Retina (tissue), 1 donor: ENCODE measurements at places on chromosomes 6 and 20.

DNA sequence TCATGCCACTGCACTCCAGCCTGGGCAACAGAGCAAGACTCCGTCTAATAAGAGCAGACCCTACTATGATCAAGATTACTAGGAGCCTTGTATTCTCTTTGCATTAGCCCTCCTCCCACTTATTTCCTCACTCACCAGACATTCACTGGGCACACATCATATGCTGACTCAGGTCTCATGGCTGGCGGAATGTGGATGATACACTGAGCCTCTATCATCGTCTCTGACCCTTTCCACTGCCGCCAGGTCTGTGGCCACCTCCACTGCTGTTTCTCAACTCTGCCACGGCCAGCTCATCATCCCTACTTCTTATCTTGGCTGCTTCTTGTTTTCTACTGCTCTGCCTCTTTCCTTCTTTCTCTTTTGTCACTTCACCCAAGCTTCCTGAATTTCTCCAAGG, 161.0 kb downstream of the BACH2 start:
- DNase-seq, result no peak

DNA sequence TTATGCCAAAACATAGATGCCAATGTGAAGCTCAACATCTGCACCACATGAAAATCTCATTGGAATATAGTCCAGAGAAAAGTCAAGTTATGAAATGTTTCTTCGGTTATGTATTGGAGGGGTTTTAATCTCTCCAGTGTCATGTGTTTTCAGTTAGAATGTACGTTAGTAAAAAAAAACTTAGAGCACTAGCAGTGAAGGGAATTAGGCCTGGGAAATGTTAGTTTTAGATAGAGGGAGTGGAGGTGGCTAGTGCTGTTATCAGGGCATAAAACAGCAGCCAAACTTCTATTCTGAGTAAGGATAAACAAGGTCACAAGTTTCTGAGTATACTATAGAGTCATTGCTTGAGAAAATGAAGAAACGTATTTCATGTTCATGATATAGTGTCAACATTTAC, 42.9 kb downstream of the HDGFL1 start:
- no peak for DNase-seq

DNA sequence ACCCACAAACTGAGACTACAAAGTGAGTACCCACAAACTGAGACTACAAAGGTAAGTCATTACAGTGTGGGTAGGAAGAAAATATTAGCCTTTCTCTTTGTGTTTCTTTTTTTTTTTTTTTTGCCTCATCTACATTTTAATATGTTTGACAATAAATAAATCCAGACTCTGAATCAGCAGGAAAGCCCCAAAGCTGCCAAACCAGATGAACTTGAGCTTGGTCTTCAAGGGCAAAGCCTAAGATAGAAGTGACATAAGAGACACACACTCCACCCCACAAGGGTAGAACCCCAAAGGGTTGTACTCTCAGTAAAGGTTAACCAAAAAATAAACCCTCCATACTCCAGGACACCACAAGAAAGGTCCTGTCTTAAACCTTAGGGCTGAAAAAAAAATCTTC, 326.8 kb upstream of the ARID1B start:
- DNase-seq, result no peak

DNA sequence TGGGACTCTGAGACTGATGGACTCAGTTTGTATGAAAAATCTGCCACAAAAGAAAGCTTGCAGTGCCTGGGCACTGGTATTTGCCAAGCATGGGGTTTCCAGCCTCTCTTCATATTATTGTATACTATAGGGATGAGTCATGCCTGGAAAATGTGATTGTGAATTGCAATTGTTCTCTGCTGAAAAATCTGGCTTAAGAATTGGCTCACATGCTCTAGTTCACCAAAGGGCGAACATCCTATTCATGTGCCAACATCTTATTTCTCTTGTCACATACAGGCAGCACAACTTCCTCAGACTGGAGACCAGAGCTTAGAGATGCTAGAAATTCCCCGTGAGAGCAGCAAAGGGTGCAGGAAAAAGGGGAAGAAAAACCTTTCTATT, 103.6 kb upstream of the KCNK16 start:
- peak; percentile 30 for DNase-seq

GRCh38 chr6:23173234-23173633, 603.9 kb downstream of the HDGFL1 start:
- DNase-seq, result no peak

GRCh38 chr6:63904650-63905248, 269.1 kb downstream of the PHF3 start:
- no peak for DNase-seq

DNA sequence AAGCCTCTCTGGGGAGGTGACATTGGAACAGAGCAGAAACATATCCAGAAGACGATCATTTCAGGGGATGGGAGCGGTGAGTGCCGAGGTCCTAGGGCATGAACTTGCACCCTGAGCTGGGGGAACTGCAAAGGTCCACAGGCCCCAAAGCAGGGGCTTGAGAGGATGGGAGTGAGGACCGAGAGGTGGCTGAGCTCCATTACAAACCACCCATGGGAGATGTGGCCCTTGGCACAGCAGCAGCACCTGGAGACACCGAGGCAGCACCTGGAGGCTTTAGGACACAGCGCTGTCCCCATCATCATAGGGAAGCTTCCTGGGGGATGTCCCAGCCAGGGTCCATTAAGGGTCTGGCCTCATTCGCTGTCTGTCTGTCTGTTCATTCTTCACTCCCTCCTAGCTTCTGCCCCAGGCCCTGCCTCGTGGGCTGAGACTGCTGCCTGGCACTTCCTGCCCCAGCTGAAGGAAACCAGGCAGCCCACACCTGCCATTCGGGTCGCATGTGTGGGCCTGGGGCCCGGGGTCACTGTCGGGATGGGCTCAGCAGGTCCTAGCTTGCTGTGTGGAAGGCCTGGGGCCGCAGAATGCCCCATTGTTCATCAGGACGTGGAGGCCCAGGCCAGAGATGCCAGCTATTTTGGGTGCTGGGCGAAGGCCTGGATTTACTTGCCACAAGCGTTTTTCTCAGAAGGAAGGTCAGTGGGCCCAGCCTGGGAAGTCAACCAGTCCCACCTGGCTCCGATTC, 42.8 kb upstream of the STX16 start:
- DNase-seq, result no peak

DNA sequence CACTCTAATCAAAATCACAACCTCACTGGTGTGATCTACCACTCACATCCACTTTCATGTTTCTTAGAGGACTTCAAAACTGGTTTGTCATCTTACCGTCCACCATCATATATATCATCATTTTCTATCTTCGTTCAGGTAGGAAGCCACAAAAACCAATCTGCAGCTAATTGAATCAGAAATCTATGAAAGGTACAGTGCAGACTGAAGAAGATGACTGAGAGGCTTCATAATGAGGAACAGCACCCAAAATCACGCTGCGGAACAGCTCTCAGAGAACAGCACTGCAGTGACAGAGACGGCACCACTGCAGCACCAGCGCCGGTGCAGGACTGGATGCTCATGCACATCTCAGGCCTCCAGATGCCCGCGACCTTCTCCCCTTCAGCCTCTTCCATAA, 13.0 kb downstream of the GMDS start:
- DNase-seq, result no peak

GRCh38 chr6:109794201-109794923, 103.3 kb downstream of the FIG4 start:
- DNase-seq, result no peak
